ENCODE measurements at places on chromosomes 5 and 9.

DNA sequence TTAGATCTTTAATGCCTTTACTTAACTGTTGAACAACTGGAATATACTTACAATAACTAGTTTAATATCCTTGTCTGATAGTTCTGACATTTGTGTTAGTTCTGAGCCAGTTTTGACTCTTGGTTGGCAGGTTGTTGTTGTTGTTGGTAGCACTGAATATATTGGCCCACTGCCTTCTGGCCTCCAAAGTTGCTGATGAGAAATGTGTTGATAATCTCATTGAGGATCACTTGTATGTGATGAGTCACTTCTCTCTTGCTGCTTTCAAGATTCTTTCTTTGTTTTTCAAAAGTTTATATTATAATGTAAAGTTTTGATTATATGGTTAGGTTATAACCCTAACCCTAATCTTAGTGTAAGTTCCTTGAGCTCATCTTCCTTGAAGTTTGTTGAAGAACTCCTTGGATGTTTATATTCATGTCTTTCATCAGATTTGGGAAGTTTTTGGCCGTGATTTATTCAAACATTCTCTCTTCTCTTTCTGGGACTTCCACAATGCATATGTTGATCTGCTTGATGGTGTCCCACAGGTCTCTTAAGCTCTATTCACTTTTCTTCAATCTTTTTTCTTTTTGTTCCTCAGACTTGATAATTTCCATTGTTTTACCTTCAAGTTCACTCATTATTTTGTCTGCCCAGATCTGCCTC, 149.7 kb downstream of the FGF18 start:
- no peak for DNase-seq

DNA sequence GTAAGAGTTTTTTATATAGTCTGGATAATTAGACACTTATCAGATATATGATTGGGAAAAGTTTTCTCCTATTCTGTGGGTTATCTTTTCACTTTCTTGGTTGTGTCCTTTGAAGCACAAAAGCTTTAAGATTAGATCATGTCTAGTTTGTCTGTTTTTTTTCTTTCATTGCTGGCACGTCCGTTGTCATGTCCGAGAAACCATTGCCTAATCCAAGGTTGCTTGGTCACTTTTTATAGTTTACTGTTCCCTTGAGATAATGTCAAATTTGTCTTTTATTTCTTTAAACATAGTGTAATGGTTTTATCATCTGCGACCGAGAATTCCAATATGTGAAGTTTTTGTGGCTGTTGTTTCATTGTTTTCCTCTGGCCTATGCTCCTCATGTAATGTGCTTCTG, 28.8 kb downstream of the GARNL3 start:
- DNase-seq = no peak

DNA sequence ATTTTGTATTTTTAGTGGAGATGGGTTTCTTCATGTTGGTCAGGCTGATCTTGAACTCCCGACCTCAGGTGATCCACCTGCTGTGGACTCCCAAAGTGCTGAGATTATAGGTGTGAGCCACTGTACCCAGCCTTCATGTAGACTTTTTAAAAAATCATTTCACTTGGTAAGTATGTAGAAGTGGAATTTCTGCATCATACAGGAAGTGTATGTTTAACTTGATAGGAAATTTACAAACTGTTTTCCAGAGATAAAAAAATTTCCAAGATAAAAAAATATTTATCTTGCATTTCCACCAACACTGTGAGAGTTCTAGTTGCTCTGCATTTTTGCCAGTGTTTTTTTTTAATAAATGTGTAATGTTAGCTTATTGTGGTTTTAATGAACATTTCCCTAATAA, 155.8 kb downstream of the ZNF608 start:
- no peak for DNase-seq

GRCh38 chr9:13461414-13461991, 182.0 kb upstream of the MPDZ start:
- DNase-seq = no peak

GRCh38 chr5:78889369-78890140, 95.6 kb downstream of the ARSB start:
- no peak for DNase-seq

GRCh38 chr9:120742951-120743416, 28.7 kb upstream of the MEGF9 start:
- DNase-seq = no peak

DNA sequence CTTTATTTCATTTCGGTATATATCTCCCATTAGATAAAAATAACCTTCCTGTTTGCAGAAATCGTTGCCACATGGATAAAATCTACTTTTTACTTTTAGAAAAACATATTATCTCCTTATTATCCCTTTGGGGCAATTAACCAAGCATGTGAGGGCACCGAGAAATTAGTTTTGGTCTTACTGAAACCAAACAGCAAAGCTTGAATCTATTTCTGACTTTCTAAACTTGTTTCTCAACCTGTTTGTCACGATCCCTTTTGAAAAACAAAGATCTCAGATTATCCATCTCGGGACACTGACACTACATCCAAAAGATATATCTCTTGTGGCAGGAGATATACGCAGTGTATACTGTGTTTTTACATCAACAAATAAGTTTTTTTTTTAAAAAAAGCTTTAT, 2.3 kb downstream of the TUT7 start:
- DNase-seq = no peak

DNA sequence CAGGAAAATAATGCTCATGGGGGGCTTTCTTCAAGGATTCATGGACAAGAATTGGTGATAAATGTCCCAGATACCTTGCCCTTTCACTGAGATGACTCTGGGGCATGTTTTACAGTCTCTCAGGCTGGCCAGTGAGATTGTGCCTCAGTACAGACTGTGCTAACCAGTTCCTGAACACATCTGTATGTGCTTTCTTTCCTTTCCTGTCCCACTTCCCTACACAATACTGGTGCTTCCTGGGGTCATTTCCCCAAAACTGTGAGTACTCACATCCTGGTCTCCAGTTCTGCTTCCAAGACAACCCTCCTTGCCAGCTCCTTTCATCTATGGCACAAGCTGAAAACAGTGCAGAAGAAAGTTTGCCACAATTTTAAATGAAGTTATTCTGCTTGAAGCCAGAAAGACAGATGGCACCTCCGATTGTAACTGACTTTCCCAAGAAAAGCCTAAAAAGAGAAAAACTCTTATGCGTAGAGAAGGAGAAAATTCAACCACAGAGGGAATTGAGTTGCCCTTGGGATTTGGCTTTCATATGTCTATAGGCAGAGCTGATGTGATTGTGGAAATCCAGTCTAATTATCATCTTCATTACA, 134.7 kb downstream of the DRD1 start:
- no peak for DNase-seq

- no peak for DNase-seq
Measured at GRCh38 chr5:102865171-102865509, 110.0 kb downstream of the PAM start.

GRCh38 chr9:14881006-14881405, 29.2 kb downstream of the FREM1 start:
- no peak for DNase-seq

GRCh38 chr9:1207686-1208085, 157.5 kb downstream of the DMRT2 start:
- no peak for DNase-seq

- no peak for DNase-seq
Measured at GRCh38 chr5:107104040-107104995, 566.4 kb downstream of the EFNA5 start.

DNA sequence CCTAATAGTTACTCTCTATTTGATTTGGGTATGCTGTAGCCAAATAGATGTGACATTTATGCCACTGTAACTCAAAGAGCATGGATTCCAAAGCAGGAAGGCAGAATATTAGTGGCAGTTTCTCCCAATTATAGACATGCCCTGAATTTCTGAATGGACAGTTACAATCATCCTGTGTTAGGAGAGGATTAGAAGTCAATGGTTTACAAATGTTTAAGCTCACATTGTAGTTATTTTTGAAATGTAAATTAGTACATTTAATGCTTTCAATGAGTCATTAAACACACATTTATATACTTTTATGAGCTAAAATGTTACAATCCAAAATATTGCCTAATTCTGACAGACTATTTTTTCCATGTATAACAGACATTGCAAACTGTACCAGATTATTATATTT, 62.3 kb upstream of the CDH18 start:
- no peak for DNase-seq

DNA sequence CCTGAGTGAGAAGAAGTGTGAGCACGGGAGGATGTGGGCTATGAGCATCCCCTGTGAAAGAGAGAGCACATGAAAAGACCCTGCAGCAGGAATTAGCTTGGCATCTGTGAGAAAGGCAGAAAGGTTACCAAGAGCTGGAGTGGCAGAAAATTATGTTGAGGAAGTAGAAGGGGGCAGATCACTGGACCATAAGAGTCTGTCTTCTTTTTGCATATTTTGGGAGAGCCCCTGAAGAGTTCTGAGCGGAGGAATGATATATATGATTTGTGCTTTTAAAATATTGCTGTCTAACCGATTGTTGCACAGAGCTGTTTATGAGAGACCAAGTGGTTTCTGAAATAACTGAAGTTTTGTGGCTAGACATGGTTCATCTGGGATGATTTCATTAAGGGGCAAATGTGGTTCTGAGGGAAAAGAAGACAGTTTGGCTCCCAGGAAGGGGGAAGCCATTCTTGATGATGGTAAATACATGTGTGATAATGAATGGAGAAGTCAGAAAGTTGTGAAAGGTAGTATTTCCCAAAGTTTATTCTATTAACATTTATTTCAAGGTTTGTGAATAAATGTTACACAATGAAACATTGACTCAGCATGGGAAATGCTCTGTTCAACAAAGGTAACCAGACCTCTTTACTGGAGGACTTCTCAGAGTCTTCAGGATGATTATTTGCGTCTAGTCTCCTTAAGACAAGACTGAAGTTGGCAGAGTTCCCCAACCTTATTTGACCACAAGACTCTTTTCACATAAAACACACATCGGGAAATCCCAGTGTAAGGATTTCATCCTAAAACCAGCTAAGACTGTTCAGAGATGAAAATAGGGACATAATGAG, 31.5 kb upstream of the ADRB2 start:
- no peak for DNase-seq

GRCh38 chr9:114503522-114504340, 1.5 kb downstream of the WHRN start:
- DNase-seq = no peak

- no peak for DNase-seq
Measured at GRCh38 chr5:36105819-36106218, 39.1 kb upstream of the UGT3A2 start.

GRCh38 chr5:168365581-168366081, 74.2 kb downstream of the WWC1 start:
- no peak for DNase-seq

DNA sequence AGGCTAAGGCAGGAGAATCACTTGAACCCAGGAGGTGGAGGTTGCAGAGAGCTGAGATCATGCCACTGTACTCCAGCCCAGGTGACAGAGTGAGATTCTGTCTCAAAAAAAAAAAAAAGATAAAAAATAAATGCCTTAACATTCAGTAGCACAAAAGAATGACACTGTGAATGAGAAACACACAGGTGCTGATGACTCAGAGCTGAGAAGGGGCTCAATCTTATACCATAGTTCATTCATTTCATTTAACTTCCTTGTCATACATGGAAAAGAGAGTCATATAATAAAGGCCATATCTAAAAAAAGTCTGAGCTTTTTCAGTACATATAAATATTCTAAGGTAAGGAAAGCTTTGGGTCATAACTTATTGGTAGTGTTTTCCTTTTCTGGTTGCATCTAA, 40.6 kb downstream of the WWC1 start:
- DNase-seq = no peak

DNA sequence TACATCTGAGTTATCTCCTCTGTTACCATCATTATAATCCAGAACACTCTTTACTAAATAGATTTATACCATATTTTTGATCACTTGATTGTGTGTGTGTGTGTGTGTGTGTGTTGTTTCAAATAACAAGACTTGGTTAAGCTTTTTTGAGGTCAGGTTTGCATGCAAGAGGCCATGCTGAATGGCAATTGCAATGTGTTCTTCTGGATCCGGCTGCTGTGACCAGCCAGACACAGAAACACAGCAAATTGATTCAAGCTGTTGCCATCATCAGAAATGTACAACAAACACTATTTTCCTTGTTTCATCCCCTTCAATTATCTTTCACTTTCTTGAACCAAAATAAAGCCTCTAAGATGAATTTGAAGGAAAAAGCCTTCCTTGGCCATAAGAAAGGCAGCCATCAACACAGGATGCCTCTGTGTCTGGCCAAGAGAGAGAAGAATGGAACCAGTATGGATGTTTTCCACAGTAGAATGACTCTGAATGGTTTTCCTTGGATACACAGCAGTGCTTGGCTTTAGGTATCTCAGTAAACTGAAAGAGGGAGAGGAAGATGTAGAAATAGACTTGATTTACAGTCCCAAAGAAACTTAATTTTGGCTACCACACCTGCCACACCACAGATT, 53.9 kb downstream of the DPYSL3 start:
- no peak for DNase-seq

GRCh38 chr9:7358876-7359275, 440.7 kb downstream of the DMAC1 start:
- no peak for DNase-seq

DNA sequence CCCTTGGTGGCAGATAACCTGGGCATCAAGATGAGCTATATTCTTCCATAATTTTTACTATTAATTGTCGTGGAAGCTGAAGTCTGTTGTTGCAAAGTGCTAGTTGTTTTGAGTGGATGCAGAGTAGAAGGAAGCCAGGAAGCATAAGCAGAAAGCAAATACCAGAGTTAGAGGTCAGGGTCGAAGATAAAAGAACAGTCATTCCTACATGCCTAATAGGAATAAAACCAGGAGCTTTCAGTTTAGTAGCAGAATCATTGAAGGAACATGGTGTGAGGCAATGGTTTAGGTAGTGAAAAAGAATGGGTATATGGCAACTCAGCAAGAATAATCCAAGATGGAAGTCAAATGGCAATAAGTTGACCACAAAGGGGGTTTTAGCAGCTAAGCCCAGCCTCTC, 121.6 kb upstream of the FST start:
- DNase-seq = no peak

DNA sequence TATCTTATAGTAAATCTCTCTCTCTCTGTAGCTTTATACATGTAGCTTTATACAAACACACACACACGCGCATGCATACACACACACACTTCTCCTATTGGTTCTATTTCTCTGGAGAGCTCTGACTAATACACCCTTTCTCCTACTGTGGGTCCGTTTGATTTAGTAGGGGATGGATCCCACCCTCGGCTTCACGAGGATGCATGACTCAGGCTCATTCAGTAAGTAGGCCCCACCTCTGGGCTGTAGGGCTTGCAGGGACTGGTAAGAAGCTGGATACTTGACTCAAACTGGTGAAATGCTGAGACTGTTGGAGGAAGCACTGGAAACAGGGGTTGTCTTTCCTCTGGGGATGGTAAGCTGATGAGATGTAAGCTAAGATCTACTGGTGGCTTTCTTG, 98.7 kb downstream of the SLC24A2 start:
- no peak for DNase-seq

- no peak for DNase-seq
Measured at GRCh38 chr5:485946-486491, 38.2 kb downstream of the SLC9A3 start.

- DNase-seq = no peak
Measured at GRCh38 chr5:43033841-43034590, 6.1 kb downstream of the ANXA2R start.

- DNase-seq = no peak
Measured at GRCh38 chr5:170450061-170450669, 53.7 kb upstream of the KCNIP1 start.

DNA sequence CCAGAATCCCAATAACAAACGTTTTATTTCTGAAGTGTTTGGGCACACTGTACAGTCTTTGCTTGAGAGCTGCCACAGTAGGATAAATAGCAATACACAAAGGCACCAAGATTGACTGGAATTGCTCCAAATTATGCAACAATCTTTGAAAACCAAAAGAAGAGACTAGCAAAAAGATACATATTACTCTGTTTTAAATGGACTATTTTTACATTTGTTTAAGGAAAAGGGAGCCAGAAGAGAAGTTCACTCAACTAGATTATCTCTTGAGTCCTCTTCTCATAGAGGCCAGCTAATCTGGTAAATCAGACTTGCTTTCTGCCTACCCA, 385.0 kb upstream of the SLC30A5 start:
- DNase-seq = no peak

Data from stimulated activated CD8-positive, alpha-beta memory T cell treated with anti-CD3 and anti-CD28 coated beads, Interleukin-4, amount 100 ng/mL, for 1 hour (primary cell).